ENCODE measurements at places on chromosomes 13 and 19.
A peak's percentile ranks its signal among the peaks of the same experiment; 100 is the strongest.

GRCh38 chr19:31448221-31448657, 99.0 kb upstream of the TSHZ3 start:
- no peak for DNase-seq

GRCh38 chr13:77448689-77449088, 86.8 kb upstream of the SCEL start:
- DNase-seq, result no peak

DNA sequence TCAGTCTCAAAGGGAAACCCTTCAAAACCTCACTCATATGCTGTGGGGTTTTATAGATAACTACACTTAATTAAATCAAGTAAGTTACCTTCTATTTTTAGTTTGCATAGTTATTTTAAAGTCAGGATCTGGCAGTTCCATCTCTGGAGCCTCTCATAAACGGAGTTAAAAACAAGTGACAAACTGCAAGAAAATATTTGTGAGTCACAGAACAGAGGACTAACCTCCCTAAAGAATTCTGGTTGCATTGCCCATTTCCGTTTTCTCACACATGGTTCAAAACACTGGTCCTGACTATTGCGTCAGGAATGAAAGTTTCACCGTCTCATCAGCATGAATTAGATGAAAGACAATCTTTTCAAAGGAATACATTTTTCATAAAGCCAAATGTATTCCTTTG, 10.6 kb downstream of the RXFP2 start:
- no peak for DNase-seq

GRCh38 chr13:72920097-72920496, 138.2 kb downstream of the PIBF1 start:
- DNase-seq, result no peak

DNA sequence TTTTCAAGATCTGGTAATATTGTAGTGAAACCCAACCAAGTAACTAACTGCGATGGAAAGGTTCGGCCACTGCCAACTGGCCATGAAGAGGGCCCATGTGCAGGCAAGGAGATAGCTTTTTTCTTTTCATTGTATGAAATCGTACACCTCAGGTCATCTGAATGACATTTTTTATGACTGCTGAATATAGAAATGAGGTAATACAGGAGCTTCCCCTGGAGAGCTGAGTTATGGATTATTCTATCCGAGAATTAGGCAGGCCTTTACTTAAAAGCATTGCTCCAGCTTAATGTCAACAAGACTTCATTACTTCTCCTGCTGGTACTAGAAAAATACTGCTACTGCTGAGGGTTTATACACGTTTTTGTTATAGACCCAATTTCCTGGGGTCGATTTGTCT, 1215.6 kb downstream of the EFNB2 start:
- DNase-seq, result no peak

GRCh38 chr13:39676315-39676876, 20.9 kb downstream of the COG6 start:
- DNase-seq, result no peak

DNA sequence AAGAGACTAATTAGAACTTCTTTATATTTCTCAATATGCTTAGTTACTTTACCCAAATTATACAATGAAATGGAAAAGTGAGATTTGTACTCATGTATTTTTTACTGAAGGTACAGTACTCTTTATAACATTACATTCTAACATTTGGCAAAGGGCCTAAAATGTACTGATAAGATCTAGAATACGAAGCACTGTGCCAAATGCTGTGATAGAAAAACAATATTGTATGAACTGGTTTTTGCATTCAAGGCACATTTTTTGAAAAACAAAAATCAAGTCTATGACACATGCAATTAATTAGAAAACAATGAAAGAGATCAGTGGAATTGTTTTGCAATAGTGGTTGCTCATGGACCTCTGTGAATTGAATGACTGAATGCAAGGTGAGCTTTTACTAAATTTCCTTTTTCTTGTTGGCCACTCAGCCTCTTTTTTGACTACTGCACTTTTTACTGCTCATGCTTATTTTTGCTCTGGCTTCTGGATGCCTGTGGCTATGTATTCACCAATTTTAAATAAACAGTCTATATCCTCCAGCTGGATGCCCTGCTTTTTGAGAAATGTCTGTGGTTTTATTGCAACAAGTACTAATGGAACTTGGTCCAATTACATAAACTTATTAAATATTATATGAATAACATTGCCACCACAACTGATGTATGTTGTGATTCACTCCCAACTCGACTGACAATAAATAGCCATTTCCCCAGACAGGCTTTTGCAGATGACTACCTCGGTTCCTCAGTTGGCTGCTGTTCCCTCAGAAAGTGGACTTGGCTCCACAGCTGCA, 41.4 kb upstream of the OBI1 start:
- DNase-seq, result no peak

GRCh38 chr13:99980824-99981734, 505 bp upstream of the ZIC2 start:
- no peak for DNase-seq

DNA sequence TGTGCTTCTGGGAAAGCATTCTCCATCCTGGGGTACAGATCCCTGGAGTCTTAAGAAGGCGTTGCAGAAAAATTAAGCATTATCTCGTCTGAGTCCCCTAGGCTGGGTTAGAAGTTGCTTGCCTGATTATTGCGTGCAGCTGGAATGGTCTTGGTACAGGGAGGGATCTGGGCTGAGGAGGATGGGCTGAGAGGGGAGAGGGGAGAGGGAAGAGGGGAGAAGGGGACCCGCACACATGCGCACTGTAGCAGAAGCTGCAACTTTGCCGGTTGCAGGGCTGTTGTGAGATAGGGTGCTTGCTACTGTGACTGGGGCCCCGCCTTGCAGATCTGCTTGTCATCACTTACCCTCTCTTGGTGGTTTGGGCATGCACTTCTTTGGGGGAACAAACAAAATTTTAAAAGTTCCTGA, 316.8 kb downstream of the DLEU7 start:
- no peak for DNase-seq

GRCh38 chr13:94858856-94859255, 146.5 kb upstream of the SOX21 start:
- no peak for DNase-seq

DNA sequence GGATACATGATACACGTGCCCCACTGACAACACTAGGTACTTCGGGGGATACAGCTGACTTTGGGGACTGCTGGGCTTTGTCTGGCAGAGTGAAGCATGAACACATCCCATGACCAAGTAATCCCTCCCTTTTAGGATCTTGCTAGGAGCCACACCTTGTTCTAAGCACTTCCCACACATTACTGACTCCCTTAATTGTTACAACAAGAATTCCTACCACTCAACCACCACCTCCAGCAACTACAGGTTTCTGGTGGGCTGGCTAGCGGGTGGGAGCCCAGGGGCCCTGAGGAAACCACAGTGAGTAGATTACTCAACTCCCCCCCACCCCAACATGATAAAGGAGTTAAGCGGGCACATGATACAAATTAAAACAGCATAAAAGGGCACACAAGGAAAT, 7.2 kb upstream of the SLC35E1 start:
- DNase-seq, result no peak

DNA sequence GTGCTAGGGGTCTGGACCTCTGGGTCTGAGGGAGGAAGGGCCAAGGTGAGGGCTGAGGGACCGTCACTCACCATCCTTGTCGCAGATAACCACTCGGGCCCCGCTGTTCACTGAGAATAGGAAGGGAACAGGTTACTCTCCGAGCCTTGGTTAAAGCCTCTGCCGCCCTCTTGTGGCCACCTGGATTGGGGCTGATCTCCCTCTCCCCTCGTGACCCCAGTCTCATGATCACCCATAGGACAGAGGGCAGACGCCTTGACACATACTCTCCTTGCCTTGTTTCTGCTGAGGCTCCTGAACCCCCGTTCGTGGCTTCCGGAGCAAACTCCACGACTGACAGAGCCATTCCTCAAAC, 580 bp downstream of the HSD17B14 start:
- peak; percentile 68 for DNase-seq

- no peak for DNase-seq
Observed at GRCh38 chr13:94700051-94700535, 12.3 kb downstream of the SOX21 start.

DNA sequence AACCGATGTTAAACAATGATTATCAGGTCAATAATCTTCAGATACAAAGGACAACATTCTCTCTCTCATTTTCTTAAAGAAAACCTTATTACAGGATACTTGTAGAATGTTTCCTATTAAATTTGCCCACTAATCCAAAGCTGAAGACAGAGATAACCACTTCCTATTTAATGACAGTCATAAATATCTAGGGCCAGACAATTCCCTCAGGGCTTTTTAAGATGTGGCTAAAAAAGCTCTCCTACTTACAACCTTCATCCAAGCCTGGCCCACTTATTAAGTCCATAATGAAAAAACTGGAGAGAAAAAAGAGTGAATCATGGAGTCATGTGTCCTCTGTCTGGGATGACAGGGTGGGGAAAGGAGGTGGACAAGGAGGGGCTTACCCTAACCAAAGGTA, 235.9 kb downstream of the KLF12 start:
- DNase-seq, result no peak

DNA sequence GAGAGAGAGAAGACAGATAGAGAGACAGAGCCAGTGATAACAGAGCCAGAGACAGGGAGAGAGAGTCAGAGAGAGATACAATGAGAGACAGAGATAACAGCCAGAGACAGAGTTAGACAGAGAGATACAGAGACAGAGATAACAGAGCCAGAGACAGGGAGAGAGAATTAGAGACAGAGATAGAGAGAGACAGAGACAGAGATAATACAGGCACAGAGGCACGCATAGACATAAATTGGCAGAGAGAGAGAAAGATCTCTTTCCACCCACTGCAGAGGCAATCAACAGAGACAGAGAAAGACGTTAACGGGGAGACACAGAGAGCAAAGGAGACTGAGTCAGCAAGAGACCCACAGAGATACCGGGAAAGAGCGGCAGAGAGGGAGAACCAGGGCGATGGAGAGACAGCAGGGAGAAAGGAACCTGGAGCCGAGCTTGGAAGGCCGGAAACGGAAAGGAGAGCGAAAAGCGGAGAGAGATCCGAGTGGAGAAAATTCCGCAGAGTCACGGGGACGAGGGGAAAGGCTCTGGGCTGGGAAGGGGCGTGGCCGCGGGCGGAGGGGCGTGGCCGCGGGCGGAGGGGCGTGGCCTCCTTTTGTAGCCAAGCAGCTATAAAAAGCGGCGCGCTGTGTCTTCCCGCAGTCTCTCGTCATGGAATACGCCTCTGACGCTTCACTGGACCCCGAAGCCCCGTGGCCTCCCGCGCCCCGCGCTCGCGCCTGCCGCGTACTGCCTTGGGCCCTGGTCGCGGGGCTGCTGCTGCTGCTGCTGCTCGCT, at the start of gene TNFSF9:
Gene TNFSF9 (plus strand): TSS at position 641 of the 777 bp plus-strand sequence. CDS start 11 bp downstream, at position 652.
- DNase-seq, result peak; percentile 89

DNA sequence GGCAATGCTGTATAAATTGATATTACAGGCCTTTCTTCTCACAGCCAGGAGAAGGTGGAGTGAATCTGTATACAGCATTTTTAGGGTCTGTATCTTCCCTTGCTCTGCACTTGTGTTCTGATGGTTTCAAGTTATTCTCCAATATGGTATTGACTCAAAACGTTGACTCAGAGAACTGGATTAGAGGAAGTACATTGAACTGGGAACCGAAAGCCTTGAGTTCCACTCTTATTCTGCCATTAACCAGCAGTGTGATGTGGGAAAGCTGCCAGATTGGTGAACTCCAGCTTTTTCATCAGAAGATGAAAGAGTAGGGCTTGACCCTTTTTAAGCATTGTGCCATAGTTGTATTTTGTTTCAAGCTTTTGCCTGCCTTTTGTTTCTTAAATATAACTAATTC, 167.7 kb downstream of the SPRY2 start:
- DNase-seq, result no peak

- DNase-seq, result no peak
Observed at GRCh38 chr19:33767898-33768413, 28.7 kb upstream of the KCTD15 start.

- DNase-seq, result no peak
Observed at GRCh38 chr13:106755542-106755941, 187.6 kb upstream of the ARGLU1 start.

DNA sequence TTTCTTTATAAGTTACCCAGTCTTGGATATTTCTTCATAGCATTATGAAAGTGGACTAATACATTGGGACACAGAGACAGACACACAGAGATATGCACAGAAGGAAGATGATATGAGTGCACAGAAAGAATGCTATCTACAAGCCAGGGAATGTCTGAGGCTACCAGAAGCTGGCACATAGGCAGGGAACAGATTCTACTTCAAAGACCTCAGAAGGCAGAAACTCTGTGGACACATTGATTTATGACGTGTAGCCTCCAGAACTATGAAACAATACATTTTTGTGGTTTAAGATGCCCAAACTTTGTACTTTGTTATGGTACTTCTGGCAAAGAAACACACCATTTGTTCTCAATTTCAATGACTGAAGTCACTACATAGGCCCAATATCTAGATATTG, 556.7 kb downstream of the PCDH9 start:
- DNase-seq, result no peak

- DNase-seq, result no peak
Observed at GRCh38 chr13:37956536-37956935, 87.0 kb upstream of the TRPC4 start.

GRCh38 chr19:48395499-48395898, 2.0 kb downstream of the GRIN2D start:
- DNase-seq, result no peak

- peak; percentile 38 for DNase-seq
Observed at GRCh38 chr19:36198119-36198518, 16.3 kb downstream of the ZNF565 start.

DNA sequence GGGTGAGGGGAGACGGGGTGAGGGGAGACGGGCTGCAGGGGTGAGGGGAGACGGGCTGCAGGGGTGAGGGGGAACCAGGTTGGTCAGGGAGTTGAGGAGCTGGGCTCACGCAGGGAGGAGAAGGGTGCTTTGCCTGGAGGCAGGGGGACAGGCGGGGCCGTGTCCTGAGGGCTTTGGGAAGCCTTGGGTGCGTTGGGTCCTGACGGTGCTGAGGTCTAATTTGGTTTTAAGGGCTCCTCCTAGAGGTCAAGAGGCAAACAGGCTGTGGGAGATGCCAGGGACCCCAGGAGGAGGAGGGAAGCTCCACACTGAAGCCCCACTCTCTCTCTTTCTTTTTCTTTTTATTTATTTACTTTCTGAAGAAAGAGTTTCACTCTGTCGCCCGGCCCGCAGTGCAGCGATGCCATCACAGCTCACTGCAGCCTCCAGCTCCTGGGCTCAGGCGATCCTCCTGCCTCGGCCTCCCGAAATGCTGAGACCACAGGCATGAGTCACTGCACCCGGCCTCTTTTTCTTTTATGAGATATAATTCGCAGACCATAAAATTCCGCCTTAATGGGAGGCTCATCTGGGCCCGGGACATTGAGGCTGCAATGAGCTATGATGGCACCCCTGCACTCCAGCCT, 9.3 kb upstream of the MISP start:
- DNase-seq, result no peak

DNA sequence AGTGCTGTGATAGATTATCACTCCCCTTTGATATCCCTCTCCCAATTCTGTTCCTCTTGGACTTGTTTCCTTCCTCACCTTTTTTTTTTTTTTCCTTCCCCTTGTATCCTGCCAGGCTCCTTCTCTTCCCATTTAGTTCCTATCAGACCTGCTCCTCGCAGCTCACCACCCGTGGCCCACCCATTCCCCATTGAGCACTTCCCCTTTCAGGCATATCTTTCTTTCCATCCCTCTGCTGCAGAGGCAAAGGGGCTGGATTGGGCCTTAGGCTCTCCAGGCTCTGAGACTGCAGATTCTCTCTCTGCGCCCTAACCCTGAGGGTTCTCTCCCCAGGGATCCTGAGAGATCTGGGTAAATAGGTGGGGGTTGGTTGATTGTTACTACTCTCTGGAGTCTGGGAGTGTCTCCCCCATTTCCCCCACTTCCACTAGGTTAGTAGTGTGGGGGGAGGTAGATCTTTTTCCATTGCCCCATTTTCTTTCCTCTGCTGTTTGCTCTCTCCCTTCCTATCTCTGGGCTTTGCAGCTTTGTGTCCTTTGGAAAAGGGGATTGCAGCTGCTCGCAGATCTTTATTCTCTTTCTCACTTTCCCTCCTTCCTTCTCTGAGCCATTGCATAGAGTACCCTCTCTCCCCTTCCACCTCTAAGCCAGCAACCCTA, 2.3 kb downstream of the ARHGAP35 start:
- DNase-seq, result no peak

All from hypothalamus (tissue), 51 donors.